Neural crest cell (in vitro differentiated cells): ENCODE measurements at places on chromosomes 6 and 20.

GRCh38 chr6:104617591-104617990 is 242.1 kb downstream of the HACE1 start:
- no peaks in the 10 kb centered on the region for H3K36me3 ChIP-seq
- H3K27ac ChIP-seq, result no peak overlapping the region
- no peaks in the 10 kb centered on the region for H3K27me3 ChIP-seq
- no peak overlapping the region for H3K4me3 ChIP-seq

- peak; percentile 46 for DNase-seq
- peaks cover 15% of the 10 kb centered on the region for H3K4me1 ChIP-seq
- H3K36me3 ChIP-seq, result no peaks in the 10 kb centered on the region
- H3K27me3 ChIP-seq, result peaks cover 13% of the 10 kb centered on the region
- peak overlapping the region; percentile 81 for H3K4me3 ChIP-seq
- H3K27ac ChIP-seq, result peak overlapping the region; percentile 81
These were observed 28.2 kb downstream of the CGA start for GRCh38 chr6:87066449-87067333.

DNA sequence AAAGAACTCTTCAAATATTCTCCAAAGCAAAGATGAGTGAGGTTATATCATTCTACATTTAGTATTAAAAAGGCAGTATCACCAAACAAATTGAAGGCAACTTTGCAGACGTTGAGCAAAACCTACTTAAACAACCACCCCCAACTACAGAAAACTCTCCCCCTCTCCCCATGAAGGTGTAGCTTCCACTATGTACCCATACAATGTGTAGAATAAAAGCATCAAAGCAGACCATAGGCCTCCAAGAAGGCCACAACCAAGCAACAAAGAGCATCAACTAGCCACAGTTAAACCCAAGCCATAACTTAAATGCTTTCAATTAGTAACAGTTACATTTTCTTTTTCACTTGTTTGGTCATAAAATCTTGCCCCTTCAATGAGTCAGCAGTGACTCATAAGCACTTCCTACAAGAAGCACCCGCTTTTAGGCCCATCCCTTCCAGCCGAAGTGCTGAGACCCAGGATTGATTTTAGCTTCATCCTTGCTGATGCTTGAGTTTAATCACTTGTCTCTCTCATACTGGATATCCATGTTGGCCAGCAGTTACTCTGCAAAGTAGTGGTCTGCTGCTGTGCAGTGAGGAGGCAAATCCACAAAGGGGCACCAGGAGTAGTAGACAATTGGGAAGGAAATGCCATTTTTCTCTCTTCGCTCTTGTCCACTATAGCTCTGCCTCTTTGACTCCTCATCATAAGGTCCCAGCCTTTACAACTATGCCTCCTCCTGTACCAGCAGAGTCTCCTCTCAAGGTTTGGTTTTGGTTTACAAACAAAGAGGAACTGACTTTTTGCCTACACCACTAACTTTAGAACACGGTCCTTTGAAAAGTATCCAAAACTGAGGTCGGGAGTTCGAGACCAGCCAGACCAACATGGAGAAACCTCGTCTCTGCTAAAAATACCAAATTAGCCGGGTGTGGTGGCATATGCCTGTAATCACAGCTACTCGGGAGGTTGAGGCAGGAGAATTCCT is 8.4 kb upstream of the NUP153 start:
- H3K4me1 ChIP-seq, result peaks cover 5% of the 10 kb centered on the region
- no peak overlapping the region for H3K4me3 ChIP-seq
- no peaks in the 10 kb centered on the region for H3K27me3 ChIP-seq
- no peak overlapping the region for H3K27ac ChIP-seq

DNA sequence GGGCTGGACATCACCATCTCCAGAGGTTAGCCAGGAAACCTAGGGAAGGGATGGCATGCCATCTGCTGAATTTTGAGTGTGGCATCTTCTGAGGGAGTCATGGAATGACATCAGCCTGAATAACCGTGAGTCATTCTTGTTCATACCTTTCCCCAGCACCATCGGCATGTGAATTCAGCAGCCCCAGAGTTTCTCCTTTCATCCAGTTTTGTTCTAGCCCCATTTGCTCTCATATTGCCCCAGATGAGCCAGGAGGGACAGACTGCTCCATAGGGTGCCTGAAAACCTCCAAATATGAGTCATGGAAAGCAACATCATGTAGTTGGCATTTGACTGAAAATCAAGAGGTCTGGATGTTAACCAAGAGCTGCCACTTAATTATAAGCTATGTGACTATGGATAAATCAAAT is 219.2 kb upstream of the SGK1 start:
- DNase-seq, result no peak
- H3K4me3 ChIP-seq, result no peak overlapping the region
- H3K4me1 ChIP-seq, result peaks cover 16% of the 10 kb centered on the region

DNA sequence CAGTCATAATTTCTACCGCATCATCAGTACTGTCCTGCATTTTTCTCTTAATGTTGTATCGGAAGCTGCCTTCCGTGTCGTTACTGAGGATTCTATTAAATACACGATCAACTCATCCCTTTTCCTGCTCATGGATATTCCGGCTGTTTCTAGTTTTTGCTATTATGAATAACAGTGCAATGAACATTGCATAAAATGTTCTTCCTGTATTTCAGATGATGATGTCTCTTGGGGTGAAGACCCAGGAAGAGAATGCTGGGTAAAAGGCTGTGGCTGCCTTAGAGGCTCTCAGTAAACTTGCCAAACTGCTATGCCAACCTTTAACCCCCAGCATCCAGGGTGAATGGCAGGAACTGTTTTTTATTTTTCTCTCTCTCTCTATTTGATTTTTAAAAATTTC is 24.1 kb upstream of the EPB41L1 start:
- H3K4me1 ChIP-seq, result peaks cover 10% of the 10 kb centered on the region
- no peaks in the 10 kb centered on the region for H3K27me3 ChIP-seq
- no peaks in the 10 kb centered on the region for H3K36me3 ChIP-seq
- no peak for DNase-seq

GRCh38 chr6:25713824-25714223 is 40.7 kb upstream of the SLC17A4 start:
- H3K27me3 ChIP-seq, result no peaks in the 10 kb centered on the region
- H3K36me3 ChIP-seq, result no peaks in the 10 kb centered on the region
- no peak overlapping the region for H3K27ac ChIP-seq
- no peak overlapping the region for H3K4me3 ChIP-seq
- no peak for DNase-seq
